ENCODE measurements at places on chromosomes 3 and 15.

DNA sequence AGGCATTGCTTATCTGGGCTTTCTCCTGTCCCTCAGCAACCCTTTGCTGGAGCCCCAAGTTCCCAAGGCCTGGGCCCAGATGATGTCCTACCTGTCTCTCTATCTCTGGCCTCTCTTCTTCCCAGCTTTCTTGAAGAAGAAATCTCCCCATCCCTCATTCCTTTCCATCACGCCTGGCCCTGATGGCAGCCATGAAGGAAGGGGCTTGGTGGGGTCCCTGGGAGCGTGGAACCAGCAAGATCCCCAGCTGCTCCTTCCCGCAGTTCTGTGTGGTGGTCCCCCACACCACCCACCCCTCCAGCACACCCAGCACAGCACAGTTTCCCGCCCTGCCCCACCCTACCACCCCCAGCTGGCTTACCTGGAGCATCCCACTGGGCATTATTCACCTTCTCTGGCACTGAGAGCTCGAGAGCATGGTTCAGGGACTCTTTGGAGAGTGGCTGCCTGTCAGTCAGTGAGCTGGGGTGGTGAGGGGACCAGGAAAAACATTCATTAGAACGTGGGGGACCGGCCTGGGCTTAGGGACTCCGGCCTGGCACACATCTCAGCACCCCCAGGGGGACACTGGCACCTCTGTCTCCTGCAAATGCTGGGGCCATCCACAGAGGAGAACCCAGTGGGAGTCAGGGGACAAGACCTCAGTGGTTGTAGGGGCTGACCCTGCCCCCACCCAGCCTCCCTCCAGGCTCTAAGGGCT is 26.6 kb downstream of the ACSBG1 start:
- no peak for DNase-seq

GRCh38 chr3:5181469-5182141 is 5.9 kb upstream of the EDEM1 start:
- no peak for DNase-seq

DNA sequence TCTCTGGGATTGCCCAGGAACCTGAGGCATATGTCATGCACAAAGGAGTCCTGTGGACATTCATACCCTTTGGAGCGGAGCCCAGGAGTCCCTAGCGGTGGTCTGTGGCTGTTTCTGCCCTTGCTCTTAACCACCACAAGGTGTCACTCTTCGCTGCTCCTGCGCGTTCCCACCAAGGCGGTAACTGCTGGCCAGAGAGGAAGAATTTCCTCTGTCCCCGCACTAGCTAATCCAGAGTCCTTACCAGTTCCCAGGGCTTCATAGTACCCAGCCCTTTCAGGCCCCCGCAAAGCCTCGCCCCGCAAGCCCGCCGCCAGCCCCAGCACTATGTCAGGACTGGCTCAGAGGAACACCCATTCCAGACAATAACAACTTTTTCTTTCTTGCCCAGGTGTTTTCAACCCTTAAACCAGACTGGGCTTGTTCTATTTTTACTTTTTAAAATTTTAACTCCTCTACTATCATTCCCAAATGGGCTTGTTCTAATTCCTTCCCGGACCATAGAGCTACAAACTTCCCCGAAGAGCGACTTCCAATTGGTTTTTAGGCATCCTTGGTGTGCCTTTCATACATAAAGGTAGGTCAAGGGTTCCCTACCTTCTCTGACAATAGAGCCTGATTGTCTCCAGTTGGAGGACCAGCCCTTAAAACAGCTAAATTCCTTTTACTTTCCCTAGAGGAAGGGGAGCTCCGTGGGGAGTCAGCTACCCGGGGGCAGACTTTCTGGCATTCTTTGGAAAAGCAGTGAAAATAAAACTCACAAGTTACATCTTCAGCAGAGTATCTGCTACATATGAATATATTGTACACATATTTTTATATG is 31.8 kb upstream of the ZNF774 start:
- peak; percentile 89 for DNase-seq

GRCh38 chr3:136186344-136186743 is 9.8 kb downstream of the MSL2 start:
- DNase-seq: no peak

GRCh38 chr15:62428259-62428658 is 263.2 kb upstream of the C2CD4B start:
- DNase-seq: no peak

All from Karpas-422 (cell line).